ENCODE measurements at places on chromosomes 7 and 10.
A peak's percentile ranks its signal among the peaks of the same experiment; 100 is the strongest.

GRCh38 chr7:101970801-101971200, 153.4 kb downstream of the CUX1 start:
- DNase-seq = no peak

GRCh38 chr7:33128990-33129805, at the start of gene BBS9:
TSS of gene BBS9 (plus strand) at chr7:33129564. CDS start at chr7:33146253, 16,689 bp downstream.
- DNase-seq = peak; percentile 92

DNA sequence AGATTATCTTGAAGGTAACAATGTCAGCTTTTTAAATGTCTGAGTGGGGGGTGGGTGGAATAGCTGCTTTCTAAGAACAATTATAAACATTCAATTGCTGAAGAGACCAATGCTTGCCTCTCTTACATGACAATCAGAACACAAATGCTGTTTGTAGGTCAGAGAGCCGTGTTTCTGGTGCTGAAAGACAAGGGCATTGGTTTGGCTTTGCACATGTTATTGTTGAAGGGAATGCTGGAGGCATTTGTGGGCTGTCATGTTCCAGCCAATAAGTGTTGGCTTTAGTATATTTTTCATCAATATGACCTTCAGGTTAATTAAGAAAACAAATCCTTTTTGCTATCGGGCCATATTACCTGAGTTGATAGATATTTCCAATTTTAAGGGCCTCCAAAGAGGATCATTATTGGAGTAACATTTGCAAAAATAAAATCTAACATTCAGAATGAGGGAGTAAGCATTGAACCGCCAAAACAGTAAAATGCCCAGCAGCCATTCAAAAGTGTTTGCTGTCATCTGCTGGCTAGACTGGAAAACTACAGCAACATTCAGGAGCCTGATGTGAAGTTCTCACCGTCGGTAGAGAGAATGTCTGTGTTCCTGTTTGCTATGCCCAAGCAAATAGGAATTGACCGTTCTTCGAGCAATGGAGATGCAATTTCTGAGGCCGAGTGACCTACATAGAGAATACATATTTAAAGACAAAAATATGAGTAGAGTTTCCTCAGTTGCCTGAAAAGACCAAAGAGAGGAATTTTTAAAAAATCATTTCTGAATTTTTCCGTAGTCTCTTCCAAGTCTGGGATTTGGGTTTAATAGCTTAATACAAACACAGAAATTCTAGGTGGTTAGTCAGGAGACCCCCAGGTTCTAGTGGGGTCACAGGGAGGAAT, 118.9 kb downstream of the APBB1IP start:
- peak; percentile 6 for DNase-seq

DNA sequence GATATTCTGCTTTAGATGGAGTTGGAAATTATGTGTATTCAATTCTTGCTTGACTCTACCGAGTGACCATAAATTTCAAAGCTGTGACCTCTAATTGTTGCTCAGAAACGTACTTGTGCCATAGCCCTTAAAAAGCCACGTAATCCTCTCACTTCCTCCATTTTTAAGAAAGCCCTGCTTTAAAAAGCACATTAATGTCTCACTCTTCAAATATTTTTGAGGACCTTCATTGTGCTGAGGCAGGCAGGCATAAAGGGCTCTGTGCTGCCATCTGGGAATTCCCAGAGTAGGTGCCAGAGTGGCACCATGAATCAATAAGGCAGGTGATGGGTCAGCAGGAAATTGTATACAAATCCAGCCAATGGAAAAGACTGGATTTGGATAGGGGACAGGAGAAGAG, 97.7 kb upstream of the FAM204A start:
- DNase-seq = no peak

DNA sequence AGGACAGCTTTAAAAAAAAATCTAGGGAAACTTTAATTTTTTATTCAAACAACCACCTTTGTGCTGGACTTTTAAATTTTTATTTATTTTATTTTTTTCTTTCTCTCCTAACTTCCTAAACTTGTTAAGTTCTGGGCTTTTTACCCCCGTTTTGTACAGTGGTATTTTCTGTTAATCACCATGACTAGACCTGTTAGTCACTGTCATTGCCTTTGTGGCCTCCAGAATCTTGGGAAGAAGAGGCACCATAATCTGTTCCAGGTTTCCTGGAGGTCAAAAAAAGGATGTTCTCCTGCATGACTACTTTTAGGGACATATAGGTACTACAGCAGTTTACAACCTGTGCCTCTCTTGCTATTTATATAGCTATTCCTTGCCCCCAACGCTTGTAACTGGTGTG, 31.1 kb upstream of the DDX50 start:
- DNase-seq = no peak

- no peak for DNase-seq
These were observed 9.4 kb downstream of the LIMK1 start for GRCh38 chr7:74092964-74093471.

DNA sequence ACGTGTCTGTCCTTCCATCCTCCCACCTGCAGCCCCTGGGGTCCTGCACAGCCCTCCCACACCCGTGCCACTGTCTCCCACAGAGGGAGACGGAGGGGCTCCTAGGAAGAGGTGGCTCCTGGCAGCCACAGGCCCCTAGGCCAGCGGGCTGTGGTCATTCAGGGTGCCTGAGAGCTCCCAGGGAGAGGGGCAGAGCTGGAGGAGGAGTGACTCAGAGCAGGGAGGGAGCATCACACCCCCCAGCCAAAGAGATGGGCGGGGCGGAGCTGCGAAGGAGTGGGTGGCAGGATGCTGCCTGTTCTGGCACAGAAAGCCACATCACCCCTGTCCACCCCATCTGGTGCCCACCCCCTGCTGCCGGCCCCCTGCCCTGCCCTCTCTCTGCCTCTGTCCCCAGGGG, 50.5 kb downstream of the STK32C start:
- no peak for DNase-seq

DNA sequence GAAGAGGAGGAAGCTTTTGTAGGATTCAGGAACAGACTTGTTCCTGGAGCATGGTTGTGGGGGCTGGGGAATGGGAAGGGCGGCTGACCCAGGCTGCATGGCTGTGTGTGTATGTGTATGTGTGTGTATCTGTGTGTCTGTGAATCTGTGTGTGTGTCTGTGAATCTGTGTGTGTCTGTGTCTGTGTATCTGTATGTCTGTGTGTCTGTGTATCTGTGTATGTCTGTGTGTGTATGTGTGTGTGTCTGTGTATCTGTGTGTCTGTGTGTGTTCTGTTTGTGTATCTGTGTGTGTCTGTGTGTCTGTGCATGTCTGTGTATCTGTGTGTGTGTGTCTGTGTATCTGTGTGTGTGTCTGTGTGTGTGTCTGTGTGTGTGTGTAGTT, 6.6 kb upstream of the STX1A start:
- DNase-seq = no peak

All from amniotic stem cell (primary cell).